ENCODE measurements at places on chromosomes 5 and 9.

DNA sequence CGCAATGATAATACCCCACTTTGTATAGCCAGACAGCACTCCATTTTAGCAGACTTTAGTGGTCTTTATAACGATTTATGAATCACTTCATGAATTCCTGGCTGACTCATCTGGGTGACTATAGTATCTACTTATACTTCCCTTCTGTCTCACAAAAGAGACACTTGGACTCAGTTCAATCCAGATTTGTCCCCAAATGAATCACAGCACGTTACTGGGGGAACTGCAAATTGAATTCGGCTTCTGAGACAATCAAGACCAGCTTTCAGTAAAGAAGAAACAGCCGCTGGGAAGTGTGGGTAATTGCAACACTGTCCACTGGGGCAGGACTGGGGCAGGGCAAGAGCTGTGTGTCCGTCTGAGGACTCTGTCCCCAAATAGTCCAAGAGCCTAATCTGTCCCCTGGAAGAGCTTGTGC, 337.3 kb upstream of the RFX3 start:
- peak; percentile 98 for DNase-seq

DNA sequence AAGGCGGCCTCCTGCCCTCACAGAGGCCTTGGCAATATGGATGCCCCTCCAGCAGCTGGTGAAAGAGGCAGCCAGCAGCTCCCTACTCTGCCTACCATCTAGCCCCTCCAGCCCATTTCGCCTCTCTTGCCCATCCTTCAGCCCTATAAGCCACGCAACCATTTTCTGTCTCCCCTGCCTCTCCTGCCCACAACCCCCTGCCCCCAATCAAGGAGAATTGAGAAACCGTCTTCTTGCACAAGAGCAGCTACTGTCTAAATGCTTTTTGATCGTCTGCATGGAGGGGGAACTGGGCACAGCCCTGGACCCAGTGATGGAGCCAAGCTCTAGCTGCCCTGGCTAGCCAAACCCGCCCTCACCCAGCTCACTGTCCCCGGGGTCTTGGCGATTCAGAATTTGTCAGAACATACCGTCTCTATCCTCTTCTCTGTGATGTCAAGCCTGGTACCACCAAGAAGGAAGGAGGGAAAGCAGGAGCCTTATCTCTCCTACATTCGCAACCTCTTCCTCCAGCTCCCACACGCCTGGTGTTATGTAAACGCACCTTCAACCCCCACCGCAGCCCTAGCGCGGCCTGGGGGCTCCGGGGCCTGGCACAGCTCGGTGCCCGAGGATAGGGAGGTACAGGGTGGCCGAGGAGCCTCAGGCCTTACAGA, 1.2 kb downstream of the SPRY4 start:
- DNase-seq: no peak

DNA sequence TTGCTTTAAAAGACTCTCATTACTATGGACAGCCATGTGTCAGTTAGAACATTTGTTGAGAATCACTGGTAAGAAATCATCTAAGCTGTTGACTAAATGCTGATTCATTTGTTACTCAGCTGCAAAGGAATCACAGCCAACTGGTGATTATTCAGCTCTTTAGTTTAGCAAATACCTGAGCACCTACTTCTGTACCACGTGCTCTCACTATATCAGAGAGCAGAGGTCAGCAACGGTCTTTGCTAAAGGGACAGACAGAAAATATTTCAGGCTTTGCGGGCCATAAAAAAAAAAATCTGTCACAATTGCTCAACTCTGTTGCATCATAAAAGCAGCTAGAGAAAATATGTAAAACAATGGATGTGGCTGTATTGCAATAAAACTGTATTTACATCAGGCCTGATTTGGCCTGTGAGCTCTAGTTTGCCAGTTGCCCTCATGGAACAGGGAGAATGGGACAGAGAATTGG, 377.6 kb downstream of the DNAH5 start:
- peak; percentile 86 for DNase-seq

- DNase-seq: no peak
These were observed 198.1 kb downstream of the CHSY3 start for GRCh38 chr5:130102375-130102774.

DNA sequence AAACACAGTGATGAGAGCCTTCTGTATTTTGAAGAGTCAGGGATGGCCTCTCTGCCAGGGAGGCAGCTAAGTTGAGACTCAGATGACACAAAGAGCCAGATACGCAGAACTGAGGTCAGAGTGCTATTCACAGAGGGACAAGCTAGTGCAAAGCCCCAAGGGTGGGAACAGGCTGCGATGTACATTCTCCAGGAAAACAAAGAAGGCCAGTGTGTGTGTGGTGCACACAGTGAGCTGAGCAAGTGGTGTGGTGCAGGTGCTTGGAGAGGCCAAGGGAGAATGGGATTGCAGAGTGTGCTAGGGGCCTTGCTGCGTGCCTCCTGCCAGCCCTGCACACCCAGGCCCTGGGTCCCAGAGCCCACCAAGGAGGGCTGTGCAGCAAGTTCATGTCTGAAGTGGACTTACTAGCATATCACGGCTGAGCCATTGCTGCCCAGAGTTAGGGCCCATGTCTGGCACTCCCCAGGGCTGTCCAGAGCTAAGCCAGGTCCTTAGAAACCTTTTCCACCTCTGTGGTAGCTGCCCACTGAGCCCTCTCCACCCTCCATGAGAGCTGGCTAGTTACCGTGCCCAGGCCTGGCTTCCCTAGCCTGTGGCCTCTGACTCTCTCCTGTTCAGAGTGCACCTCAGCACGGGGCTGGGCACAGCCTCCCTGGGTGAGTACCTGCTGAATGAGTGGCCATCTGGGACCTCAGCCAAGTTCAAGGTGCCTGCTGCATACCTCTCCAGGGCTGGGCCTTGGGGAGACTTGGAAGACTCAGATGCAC, 9.3 kb downstream of the SLC25A48 start:
- DNase-seq: no peak

GRCh38 chr5:168468836-168469235, 17.4 kb upstream of the RARS1 start:
- peak; percentile 85 for DNase-seq

- no peak for DNase-seq
These were observed 1063.5 kb upstream of the NUDT12 start for GRCh38 chr5:104626122-104626521.

DNA sequence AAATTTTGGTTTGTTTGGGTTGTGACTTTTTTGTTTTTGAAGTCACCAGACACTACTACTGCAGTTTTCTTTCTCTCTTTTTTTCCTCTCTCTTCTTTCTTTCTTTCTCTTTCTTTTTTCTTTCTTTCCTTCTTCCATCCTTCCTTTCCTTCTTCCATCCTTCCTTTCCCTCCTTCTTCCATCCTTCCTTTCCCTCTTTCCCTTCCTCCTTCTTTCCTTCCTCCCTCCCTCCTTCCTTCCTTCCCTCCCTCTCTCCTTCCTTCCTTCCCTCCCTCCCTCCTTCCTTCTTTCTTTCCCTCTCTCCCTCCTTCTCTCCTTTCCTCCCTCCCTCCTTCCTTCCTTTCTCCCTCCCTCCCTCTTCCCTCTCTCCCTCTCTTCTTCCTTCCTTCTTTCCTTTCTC, 230.3 kb upstream of the TYRP1 start:
- no peak for DNase-seq

DNA sequence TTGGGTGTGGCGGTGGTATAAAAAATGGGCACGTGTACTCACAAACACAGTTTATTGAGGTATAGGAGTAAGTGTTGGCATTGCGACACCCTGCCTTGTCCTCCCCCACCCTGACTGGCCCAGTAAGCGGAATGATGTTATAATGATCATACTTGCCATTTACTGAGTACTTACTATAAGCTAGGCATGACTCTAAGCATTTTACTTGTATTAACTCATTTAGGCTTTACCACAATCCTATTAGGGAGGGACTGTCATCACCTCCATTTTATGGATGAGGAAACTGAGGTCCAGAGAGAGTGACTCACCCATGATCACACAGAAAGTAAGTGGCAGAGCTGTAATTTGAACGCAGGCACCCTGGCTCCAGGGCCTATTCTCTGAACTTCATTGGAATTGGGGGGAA, 2.3 kb downstream of the SMIM3 start:
- peak; percentile 98 for DNase-seq

GRCh38 chr5:67857502-67857901, 358.1 kb upstream of the PIK3R1 start:
- no peak for DNase-seq

- no peak for DNase-seq
These were observed 65.4 kb upstream of the RNF180 start for GRCh38 chr5:64100203-64100602.

DNA sequence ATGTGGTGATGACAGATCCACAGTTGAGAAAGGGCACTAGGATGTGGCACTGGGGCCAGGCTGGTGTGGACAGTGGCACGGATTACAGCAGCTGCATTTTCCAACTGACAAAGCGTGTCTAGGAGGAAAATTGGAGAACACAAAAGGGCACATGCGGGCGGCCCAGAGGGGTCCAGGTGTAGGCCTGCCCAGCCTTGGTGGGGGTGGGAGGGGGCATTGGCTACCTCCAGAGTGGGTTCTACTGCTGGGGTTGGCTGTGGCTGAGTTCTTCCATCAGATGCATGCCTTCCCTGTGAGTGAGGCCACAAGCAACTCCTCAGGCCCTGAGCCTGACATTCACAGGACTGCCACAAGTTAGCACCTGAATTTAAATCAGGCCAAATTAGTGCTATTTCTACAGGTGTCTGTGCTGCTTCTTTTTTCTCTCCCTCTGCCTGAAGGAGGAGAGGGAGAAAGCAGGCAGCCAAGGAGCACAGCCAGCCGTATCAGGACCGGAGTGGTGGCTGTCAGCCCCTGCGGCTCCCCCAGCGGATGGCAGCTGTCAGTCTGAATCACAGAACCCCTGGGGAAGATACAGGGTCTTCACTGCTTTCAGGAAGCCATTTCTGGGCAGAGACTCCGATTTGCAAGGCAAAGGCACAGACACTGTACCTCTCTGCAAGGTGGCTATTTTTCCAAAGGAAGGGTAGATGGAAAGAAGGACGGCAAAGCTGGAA, 464.2 kb downstream of the SPOCK1 start:
- no peak for DNase-seq

- DNase-seq: peak; percentile 85
These were observed 298.4 kb upstream of the GRAMD2B start for GRCh38 chr5:126124706-126125345.

DNA sequence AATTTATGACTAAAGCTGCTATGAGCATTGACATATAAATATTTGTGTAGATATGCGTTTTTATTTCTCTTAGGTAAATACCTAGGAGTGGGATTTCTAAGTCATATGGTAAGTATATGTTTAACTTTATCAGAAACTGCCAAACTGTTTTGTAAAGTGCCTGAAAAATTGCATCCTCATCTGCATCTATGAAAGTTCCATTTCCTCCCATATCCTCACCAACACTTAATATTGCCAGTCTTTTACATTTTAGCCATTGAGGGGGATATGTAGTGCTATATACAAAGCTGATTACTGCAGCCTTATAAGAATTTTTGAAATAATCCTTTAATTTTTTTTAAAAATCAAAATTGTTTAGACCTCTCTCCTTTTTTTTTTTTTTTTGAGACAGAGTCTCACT, 123.1 kb upstream of the SPRY4 start:
- no peak for DNase-seq

DNA sequence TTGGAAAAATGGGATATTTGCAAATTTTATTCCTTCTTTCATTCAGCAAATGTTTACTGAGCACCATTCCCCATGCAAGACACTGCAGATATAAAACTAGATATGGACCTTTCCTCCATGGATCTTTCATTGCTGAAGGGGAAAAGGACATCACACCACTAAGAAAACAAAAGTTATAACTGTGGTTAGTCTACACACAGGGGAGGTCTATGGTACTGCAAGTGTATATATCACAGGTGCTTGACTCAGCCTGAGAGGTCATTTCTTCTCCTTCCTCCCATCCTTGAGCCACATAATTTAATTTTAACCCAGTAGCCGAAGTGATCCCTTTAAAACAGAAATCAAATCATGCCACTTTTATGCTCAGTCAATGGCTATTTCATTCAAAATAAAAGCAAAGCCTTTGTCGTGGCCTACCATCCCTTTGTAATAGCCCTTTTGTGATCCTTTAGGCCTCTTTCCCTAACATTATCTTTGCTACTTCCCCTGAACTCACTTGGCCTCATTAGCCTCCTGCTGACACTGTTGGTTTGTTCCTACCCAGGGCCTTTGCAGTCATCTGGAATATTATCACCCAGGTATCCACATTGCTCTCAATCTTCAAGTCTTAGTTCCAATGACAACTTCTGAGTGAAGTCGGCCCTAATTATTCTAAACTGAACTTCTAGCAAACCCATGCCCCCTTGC, 213.2 kb downstream of the GABRB2 start:
- no peak for DNase-seq

DNA sequence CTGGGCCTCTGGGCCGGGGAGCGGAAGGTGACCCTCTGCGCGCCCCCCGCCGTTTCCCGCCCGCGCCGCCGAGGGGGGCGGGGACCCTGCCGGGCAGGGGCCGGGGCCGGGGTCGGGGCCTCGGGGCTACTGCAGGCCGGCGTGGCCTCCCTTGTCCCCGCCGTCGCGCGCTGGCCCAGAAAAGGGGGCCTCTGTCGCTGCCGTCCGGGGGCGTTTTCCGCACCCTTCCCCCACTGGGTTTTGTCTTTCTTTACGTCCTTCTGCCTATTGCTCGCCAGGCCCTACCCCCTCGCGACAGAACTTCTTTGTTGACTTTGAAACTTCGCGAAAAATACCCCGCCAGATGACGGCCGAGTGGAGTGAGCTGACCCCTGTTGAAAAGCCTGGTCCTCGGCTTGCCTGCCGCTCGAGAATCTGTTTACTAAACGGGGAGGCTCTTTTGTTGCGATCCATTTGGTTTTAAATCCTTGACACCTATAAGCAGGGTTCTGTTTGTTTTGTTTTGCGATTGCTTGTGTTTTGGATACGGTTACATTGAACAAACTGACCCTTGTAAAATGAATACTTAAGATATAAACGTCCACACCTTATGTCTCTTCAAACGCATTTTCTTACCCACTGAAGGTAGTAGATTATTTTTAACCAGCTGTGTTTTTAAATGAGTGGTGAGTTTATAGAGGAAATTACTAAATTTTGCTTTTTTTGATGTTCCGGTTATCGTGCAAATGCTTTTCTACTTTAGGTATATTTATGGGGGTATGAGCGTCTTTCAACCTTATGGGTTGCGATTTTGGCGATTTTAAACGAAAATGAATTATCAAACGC, 765 bp downstream of the MARCHF6 start:
- peak; percentile 48 for DNase-seq

DNA sequence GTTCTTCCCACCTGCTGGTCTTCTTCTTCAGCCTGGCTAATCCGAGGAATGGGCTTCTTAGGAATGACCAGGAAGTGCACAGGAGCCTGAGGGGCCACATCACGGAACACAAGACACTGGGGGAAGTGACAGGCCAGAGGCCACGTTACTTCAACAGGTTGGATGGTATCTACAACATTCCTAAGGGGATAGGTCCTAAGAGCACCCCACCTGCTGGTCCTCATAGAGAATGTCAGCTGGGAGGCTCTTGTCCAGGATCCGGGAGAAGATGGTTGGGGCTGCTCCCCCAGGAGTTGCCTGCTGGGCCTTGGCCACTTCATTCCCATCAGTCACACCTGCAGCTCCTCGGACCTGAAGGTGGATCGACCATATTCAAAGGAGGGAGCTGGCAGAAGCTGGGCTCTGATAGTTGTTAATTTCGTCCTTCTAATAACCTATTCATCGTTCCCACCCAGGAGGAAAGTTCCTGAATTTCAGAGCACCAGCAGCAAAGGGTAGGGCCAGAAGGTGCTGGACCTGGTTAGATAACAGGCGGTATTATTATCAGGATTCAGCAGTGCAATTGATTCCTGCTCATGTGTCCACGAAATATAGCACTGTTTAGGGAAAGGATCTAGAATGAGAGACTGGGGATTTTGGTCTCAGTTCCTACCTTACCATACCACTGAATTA, 1.3 kb downstream of the HINT2 start:
- peak; percentile 39 for DNase-seq

GRCh38 chr5:20974426-20974825, 986.4 kb upstream of the CDH18 start:
- no peak for DNase-seq

GRCh38 chr5:132473019-132473531, 17.5 kb downstream of the IRF1 start:
- no peak for DNase-seq
